Right ventricle myocardium superior (tissue), 1 donor: ENCODE measurements at places on chromosomes 16 and 17.

DNA sequence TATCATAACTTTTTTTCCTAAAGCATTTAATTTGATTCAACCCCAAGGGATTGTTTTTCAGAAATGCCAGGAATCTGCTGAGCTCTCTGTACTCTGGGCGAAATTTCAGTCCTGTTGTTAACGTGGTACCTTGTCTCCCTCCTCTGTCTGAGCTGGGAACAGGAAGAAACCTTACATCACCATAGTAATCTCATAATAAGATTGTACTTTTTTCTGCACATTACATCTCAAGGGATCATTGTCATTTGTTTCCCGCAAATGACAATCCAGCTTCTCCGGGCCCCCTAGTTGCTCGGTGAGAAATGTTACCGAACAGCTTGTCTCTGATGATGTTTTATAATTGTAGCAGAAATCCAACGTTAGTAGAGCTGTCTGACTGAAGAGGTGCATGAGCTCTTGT is 152.7 kb upstream of the ERCC4 start:
- DNase-seq = no peak

DNA sequence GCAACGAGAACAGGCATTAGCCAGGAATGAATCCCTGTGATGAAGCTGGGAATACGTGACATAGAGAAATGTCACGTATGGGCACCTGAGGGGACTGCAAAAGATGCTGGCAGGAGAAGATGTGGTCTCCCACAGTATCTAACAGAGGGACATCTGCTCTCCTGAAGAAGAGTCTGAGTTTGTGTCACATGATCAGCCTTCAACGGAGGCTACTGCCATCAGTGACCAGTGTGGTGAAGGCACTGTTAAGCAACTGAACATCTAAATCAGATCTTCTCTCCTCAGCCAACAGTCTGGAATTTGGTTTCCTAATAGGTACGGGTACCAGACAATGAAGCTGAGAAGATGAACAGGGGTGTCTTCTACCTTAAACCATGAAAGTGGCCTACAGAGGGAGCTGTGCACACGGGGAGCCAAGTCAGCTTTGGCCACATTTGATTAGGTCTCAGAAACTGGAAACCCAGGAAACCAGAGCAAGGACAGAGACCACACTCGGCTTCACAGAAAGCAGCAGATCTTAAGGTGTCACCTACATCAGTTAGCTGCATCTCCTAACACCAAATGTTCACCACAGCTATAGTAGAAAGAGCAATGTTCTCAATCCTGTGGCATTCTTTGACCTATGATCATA is 41.8 kb downstream of the BRD7 start:
- DNase-seq = no peak

DNA sequence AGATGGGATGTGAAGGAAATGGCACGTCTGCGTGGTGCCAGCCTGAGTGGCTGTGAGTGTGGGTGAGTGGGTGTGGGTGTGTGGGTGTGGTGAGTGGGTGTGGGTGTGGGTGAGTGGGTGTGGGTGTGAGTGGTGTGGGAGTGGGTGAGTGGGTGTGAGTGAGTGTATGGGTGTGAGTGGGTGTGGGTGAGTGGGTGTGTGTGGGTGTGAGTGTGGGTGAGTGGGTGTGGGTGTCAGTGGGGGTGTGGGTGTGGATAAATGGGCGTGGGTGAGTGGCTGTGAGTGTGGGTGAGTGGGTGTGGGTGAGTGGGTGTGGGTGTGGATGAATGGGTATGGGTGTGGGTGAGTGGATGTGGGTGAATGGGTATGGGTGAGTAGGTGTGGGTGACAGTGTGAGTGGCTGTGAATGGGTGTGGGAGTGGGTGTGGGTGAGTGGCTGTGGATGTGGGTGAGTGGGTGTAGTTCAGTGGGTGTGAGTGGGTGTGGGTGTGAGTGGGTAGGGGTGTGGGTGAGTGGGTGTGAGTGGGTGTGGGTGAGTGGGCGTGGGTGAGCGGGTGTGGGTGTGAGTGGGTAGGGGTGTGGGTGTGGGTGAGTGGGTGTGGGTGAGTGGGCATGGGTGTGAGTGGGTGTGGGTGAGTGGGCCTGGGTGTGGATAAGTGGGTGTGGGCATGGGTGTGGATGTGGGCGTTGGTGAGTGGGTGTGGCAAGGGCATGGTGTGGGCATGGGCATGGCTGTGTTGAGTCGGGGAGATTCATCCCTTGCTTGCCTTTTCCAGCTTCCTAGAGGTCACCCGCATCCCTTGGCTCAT is 80.8 kb downstream of the ZDHHC7 start:
- no peak for DNase-seq

DNA sequence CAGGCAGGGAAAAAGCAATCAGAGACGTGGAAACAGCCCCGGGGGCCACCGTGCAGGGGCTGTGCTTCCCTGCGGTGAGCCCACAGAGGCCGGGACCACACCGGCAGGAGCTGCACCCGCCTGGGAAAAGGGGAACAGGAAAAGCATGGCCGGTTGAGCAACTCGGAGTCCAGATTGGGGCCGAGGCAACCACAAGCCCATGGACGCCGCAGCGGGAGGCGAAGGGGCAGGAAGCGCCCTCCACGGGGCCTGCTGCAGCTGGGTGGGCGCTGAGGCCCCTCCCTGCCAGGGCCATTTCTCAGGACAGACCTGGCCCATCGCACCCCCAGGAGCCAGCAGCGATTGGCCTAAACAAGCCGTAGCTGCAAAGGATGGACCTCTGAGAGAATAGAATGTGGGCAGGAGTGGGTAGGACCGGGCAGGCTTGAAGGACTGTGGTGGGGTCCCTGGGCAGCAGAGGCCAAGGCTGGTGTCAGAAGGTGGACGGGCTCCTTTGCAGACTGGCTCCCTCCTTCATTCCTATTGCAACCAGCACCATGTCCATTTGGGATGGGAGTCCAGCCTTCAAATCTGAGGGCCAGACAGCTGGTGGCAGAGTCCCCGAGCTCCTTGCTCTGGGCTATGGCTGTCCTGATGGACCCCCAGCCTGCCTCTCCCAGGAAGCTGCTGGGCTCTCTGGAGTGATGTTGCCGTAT is 30.4 kb downstream of the COX4I1 start:
- DNase-seq = peak; percentile 69

DNA sequence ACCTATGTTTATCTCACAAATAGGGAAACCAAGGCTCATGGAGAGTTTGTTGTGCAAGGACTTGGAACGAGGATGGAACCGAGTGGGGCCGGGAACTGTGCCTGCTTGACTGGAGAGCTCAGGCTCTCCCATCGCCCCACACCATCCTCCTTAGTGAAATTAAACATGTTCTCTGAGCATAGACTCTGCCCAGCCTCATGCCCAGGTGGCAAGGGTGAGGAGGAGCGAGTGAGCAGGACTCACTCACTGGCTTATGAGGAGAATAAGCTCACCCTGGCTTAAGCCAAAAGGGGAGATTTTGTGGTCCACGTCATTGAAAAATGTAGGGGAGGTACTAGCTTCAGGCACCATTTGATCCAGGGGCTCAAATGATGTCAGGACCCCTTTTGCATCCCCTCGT is 44.8 kb downstream of the NKD1 start:
- no peak for DNase-seq

- DNase-seq = no peak
Observed at GRCh38 chr16:79134300-79134699, 466.2 kb downstream of the MAF start.

GRCh38 chr17:66655861-66656260 is 179.1 kb upstream of the CACNG5 start:
- DNase-seq = no peak

- DNase-seq = no peak
Observed at GRCh38 chr17:66200685-66201092, 8.8 kb upstream of the CEP112 start.

GRCh38 chr16:81276323-81276722 is 37.8 kb downstream of the BCO1 start:
- no peak for DNase-seq

GRCh38 chr16:85313526-85314301 is 201.4 kb upstream of the CIBAR2 start:
- peak; percentile 47 for DNase-seq

GRCh38 chr17:79777894-79778503 is at the start of gene CBX2:
CBX2 (plus strand) TSS chr17:79778148; CDS start chr17:79778236, 88 bp downstream.
- DNase-seq = peak; percentile 85

- DNase-seq = no peak
Observed at GRCh38 chr16:53588081-53588648, 85.2 kb upstream of the AKTIP start.

GRCh38 chr16:27237219-27238015 is 31.2 kb downstream of the NSMCE1 start:
- DNase-seq = peak; percentile 50

- no peak for DNase-seq
Observed at GRCh38 chr16:30844671-30845449, 49.0 kb downstream of the BCL7C start.

DNA sequence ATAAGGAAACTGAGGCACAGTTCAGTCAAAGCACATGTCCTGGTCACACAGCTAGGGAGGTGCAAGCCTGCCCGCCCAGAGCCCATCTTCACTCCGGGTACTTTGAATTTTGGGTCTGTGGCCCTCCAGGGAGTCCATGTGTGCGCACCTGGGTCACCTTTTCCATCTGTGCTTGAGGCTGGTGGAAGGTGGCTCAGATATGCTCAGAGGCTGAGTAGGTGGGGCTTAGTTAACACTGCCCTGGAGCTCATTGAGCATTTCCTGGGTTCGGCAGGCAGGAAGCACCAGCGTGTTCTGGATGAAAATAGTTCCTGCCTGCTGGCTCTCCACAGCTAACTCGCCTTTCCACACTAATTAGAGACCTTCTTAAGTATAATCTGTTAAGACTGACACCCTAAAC is 19.2 kb downstream of the FAM234A start:
- no peak for DNase-seq

GRCh38 chr17:82324566-82325285 is 7.3 kb upstream of the CD7 start:
- DNase-seq = no peak

DNA sequence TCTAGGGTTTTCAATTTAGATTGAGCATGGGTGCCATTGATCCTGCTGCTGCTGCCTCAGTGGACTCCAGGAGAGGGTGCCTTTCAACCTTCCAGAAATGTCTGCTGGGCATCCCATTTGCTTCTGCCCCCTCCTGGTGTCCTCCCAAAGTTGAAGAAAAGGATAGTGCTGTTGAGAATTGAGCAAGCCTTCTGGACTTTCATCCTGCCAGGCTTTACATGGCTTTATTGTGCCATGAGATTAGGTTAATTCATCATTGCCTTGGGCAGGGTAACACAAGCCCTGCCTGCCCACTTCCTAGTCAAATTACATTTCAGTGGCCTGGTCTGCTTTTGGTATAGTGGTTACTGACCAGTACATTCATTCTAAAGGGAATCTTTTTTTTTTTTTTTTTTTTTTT is 17.9 kb upstream of the TANGO6 start:
- DNase-seq = no peak

- peak; percentile 19 for DNase-seq
Observed at GRCh38 chr17:48626245-48627117, at the start of gene HOXB9. HOXB9 (minus strand) TSS chr17:48626358; CDS start chr17:48626269, 89 bp downstream.

DNA sequence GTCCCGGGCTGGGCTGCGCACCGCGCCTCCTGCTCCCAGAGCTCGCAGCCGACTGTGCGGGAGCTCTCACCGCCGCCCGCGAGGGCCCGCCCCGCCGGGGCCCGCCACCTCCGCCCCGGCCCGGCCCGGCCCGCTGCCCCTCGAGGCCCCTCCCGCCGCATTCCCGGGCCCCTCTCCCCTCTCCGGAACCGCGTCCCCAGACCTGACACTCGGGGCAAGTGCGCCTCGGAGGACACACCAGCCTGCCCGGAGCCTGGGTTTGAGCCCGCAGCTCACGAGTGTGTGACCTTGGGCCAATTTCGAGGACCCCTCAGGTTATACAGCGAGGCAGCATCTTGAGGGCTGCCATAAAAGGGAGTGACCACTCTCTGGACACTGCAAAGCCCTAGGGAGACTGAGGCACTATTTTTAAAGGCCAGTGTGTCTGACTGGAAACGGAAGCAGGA is 2.0 kb upstream of the GRIN2C start:
- DNase-seq = no peak
